ENCODE measurements at places on chromosomes 11 and 22.

DNA sequence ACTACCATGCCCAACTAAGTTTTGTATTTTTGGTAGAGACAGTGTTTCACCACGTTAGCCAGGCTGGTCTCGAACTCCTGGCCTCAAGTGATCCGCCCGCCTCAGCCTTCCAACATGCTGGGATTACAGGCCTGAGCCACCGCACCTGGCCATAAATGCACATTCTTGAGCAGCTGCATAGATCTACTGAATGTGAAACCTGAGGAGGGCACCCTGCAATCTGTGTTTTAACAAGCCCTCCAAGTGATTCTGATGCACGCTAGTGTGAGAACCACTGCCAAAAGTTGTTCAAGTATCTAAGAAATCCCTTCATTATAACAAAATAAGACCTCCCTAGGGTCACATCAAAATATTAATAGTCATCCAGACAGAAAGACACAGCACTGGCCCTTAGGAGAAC is 89.3 kb downstream of the RDX start:
- no peak for DNase-seq

DNA sequence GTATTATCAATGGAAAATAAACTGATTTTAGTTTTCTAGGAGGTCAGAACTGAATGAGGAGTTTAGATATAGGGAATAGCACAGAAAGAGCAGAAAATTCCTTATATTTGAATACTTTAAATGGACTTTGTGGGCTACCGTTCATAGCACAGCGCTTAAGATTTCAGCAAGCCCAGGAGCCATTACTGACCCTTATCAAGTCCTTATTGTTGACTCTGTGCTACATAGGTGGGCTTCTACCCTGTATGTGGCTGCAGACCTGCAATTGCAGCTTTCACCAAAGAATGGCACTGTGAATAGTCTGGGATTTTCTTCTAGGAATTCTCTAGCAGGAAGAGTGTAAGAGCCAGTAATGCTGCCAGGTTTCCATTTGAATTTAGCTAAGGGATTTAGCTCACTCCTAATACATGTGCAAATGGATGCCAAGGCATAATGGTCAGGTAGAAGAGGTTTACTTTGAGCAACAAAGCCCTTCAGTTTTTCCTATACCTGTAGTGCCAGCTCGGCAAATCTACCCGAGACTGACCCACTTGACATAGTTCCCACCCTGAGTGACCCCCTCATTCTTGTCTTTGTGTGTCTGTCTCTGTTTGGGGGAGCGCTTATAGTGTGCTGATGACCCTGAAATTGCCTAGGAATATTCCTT is 42.5 kb upstream of the DLAT start:
- no peak for DNase-seq

DNA sequence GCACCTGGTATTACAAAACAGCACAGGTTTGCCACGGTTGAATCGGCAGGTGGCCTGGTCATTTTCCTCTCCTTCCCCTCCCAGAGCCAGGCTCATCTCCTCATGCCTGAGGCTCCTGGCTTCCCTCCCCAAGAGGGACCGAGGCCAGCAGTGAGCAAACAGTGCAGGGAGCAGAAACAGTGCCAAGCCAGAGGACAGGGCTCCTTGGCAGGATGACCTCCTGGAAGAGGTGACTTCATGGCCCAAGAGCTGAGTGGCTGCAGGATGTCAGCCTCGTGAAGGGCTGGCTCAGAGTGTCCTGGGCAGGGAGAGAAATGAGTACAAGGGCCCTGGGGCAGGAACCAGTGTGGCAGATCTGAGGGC is 22.8 kb upstream of the PPFIA1 start:
- DNase-seq: no peak

- no peak for DNase-seq
Observed at GRCh38 chr11:62933750-62934495, 12.8 kb upstream of the CHRM1 start.

GRCh38 chr11:81967242-81967641 is 766.4 kb downstream of the FAM181B start:
- DNase-seq: no peak
